ENCODE measurements at places on chromosomes 2 and 18. TPM values are rescaled to one million over a fixed set of nuclear protein-coding genes. Genes with fewer than 3 reads are reported as not detected.

DNA sequence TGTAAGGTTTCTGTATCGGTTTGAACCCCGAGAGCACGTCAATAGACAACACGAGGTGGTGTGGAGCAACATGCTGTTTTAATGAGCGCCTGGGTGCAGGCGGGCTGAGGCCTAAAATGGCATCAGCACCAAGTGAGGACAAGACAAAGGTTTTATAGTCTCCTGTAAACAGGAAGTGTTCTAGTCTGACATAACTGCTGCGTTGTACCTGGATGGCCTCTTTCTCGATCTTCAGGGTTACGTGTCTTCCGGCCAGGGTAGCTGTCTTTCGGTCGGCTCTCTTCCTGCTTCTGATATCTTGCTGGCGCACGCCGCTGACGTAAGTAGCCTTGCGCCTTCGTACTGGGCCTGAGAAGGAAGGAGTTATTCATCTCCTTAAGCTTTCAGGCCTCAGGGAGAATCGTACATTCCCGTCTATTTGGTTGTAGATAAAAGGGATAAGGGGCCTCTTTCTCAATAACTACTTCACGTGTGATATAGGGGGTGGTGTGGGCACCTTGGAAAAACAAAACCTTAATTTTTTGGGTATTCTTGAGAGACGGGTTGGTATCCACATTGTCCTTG, 53.5 kb downstream of the KYNU start:
- no peaks in the 10 kb centered on the region for H3K36me3 ChIP-seq
- H3K4me1 ChIP-seq = no peaks in the 10 kb centered on the region
- no peak overlapping the region for H3K27ac ChIP-seq

PROM2 gene
- total RNA-seq = 0.38 TPM

LINC00305 gene
- total RNA-seq = not detected

UGT1A4 gene
- total RNA-seq = not detected

- no peaks in the 10 kb centered on the region for H3K36me3 ChIP-seq
- H3K27me3 ChIP-seq = peaks cover 20% of the 10 kb centered on the region
- H3K4me1 ChIP-seq = no peaks in the 10 kb centered on the region
Observed at GRCh38 chr18:57954935-57955334, 89.1 kb upstream of the NEDD4L start.

MC2R gene
- not detected for total RNA-seq

DNA sequence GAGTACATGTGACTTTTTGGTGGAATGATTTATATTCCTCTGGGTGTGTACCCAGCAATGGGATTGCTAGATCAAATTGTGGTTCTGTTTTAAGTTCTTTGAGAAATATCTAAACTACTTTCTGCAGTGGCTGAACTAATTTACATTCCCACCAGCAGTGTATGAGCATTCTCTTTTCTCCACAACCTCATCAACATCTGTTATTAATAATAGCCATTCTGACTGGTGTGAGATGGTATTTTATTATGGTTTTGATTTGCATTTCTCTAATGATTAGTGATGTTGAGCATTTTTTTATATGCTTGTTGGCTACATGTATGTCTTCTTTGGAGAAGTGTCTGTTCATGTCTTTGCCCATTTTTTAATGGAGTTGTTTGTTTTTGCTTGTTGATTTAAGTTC, 267.4 kb upstream of the NT5C1B start:
- no peaks in the 10 kb centered on the region for H3K4me1 ChIP-seq
- no peak overlapping the region for H3K27ac ChIP-seq
- no peak for DNase-seq
- no peak overlapping the region for H3K4me3 ChIP-seq

GRCh38 chr18:80225685-80226084, 21.6 kb downstream of the PARD6G start:
- H3K27ac ChIP-seq = no peak overlapping the region
- no peak overlapping the region for H3K4me3 ChIP-seq
- no peaks in the 10 kb centered on the region for H3K36me3 ChIP-seq

GRCh38 chr18:10322004-10322403, 132.4 kb upstream of the APCDD1 start:
- no peaks in the 10 kb centered on the region for H3K36me3 ChIP-seq
- H3K4me3 ChIP-seq = no peak overlapping the region
- no peak for DNase-seq
- H3K27me3 ChIP-seq = no peaks in the 10 kb centered on the region
- no peaks in the 10 kb centered on the region for H3K4me1 ChIP-seq
- H3K27ac ChIP-seq = no peak overlapping the region

NIFK gene
- total RNA-seq = 118 TPM

- H3K4me1 ChIP-seq = no peaks in the 10 kb centered on the region
- no peaks in the 10 kb centered on the region for H3K27me3 ChIP-seq
- H3K27ac ChIP-seq = no peak overlapping the region
- H3K4me3 ChIP-seq = no peak overlapping the region
- H3K36me3 ChIP-seq = no peaks in the 10 kb centered on the region
Observed at GRCh38 chr2:145812165-145812554, 1292.2 kb upstream of the ZEB2 start.

GRCh38 chr2:229179628-229180027, 91.5 kb downstream of the PID1 start:
- no peaks in the 10 kb centered on the region for H3K27me3 ChIP-seq
- H3K4me1 ChIP-seq = no peaks in the 10 kb centered on the region
- no peaks in the 10 kb centered on the region for H3K36me3 ChIP-seq
- H3K27ac ChIP-seq = no peak overlapping the region

DNA sequence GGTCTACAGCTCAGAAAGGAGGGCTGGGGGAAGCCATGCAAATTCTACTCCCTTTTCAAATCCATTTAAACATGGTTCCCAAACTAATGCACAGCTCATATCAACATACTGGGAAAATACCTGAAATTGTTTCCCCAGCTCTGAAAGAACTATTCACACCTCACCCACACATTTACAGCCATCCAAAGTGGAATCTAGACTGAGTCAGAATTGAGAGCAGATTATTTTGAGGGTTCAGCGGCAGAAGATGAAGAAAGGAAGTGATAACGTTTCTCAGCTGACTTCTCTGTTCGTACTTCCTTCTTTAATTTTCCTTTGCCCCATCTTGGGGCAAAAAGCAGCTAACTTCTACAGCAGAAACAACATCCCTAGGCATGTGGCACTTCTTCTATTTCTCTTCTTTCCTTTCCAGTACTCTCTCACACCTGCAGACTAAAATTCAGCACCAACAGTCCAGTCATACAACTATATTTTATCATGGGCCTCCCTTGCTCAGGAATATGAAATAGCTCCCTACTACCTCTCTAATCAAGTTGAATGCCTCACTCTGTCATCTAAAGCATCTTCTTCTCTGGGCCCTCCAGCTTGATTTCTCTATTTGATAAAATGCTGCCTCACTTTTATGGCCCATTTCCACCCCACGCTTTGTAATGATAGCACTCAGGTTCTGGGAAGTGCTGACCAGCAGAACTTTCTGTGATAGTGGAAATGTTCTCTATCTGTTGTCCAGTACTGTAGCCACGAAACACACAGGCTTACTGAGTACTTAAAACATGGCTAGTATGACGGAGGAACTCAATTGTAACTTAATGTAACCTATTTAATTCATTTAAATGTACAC, 35.9 kb downstream of the ARHGAP25 start:
- peaks cover 100% of the 10 kb centered on the region for H3K4me1 ChIP-seq
- H3K4me3 ChIP-seq = peak overlapping the region; percentile 67
- H3K27me3 ChIP-seq = no peaks in the 10 kb centered on the region

GRCh38 chr18:74450626-74451025, 6.5 kb downstream of the DIPK1C start:
- H3K4me1 ChIP-seq = no peaks in the 10 kb centered on the region
- peaks cover 12% of the 10 kb centered on the region for H3K27me3 ChIP-seq

GRCh38 chr2:3628800-3629199, 29.2 kb upstream of the ALLC start:
- no peaks in the 10 kb centered on the region for H3K36me3 ChIP-seq
- DNase-seq = no peak
- no peaks in the 10 kb centered on the region for H3K4me1 ChIP-seq
- peaks cover 7% of the 10 kb centered on the region for H3K27me3 ChIP-seq

DNA sequence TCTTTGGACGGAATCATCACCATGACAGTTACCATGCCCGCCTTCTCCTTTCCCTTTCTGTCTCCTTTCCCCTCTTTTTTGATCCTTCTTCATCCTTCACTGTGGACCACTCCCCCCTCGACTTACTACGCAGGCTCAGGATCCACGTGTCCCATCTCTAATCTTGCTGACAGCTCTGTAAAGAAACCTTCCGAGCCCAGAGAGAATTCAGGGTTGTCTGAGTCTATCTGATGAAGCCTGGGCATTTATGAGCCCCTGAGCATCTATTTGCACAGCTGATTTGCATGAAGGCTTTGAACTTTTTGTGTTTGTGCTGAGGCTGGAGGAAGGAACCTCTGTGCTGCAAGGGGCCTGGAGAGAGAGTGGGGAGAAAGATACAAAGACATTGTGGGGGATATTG, 50.7 kb downstream of the CIB4 start:
- peaks cover 53% of the 10 kb centered on the region for H3K27me3 ChIP-seq
- no peak for DNase-seq
- H3K36me3 ChIP-seq = no peaks in the 10 kb centered on the region

- peak overlapping the region; percentile 8 for H3K27ac ChIP-seq
- DNase-seq = peak; percentile 27
- peak overlapping the region; percentile 5 for H3K4me3 ChIP-seq
- no peaks in the 10 kb centered on the region for H3K36me3 ChIP-seq
- H3K4me1 ChIP-seq = peaks cover 49% of the 10 kb centered on the region
Observed at GRCh38 chr2:30371772-30372373, 75.2 kb upstream of the LCLAT1 start.

COLEC12 gene
- total RNA-seq = not detected

LHCGR gene
- total RNA-seq = not detected

DNA sequence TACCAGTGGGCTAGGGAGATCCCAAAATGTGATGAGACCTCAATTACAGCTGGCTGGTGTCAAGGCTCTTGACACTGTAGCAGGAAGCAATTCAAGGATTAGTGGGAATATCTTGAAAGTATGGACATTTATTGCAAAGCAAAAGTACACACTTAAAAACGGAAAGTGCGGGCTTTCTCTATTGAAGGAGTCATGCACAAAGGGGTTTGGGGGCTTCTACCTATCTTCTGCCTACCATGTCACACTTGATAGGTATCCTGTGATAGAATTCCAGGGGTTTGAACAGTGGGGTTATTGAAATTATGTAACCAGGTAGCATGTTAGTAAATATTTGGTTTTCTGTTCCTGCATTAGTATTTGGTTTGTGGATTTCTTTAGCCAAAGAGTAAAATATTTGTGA, 1652.1 kb upstream of the DDX18 start:
- H3K36me3 ChIP-seq = peaks cover 2% of the 10 kb centered on the region
- no peaks in the 10 kb centered on the region for H3K4me1 ChIP-seq

- H3K4me3 ChIP-seq = no peak overlapping the region
- no peaks in the 10 kb centered on the region for H3K27me3 ChIP-seq
- no peaks in the 10 kb centered on the region for H3K36me3 ChIP-seq
- H3K4me1 ChIP-seq = no peaks in the 10 kb centered on the region
- no peak for DNase-seq
Observed at GRCh38 chr18:30915336-30915988, 127.1 kb downstream of the DSC3 start.

MAP3K19 gene
- not detected for total RNA-seq

GRCh38 chr2:44107086-44107740, 61.5 kb upstream of the PPM1B start:
- peaks cover 20% of the 10 kb centered on the region for H3K4me1 ChIP-seq
- no peak overlapping the region for H3K27ac ChIP-seq
- no peak for DNase-seq
- no peaks in the 10 kb centered on the region for H3K27me3 ChIP-seq
- no peaks in the 10 kb centered on the region for H3K36me3 ChIP-seq
- no peak overlapping the region for H3K4me3 ChIP-seq
